ENCODE measurements at places on chromosomes 3 and 15.

- no peak for DNase-seq
Observed at GRCh38 chr3:167739190-167739810, 3.8 kb downstream of the SERPINI1 start.

DNA sequence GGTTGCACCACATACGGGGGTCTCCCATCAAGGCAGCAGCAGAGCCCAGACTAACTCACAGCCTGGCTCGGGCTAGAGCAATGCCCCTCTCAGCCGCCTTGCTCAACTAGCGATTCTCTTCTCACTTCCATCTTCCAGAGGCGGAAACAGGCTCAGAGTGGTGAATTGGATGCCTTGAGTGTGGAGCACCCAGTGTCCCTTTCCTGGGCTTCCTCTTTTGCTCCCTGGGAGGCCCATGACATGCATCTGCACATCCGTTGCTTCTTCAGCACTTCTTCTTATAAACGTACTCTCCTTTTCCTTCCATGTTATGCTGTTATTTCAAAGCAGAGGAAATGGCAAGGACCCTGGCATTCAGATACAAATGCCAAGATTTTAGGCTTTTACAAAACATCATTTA, 2.1 kb upstream of the IQSEC1 start:
- no peak for DNase-seq

GRCh38 chr3:28745916-28746617, 397.4 kb upstream of the AZI2 start:
- no peak for DNase-seq

DNA sequence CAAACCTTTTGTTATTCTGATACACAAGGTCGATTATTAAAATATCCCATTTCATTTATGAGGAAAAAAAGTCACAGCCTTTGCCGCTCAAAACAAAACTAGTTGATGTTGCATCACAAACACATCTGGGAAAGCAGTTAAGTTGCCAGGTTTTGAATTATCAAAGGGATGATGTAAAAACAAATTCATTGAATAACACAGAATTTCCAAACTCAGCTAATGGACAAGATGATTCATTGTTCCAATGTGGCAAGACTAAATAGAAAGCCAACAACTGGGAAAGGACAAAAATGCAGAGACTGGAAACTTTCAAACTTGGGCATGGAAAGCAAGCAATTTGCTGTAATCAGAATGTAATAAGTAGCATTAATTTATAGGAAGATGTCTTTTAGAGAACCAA, 610.0 kb upstream of the ZNF385D start:
- DNase-seq = no peak

GRCh38 chr15:78103406-78104118, 11.2 kb downstream of the SH2D7 start:
- DNase-seq = no peak

DNA sequence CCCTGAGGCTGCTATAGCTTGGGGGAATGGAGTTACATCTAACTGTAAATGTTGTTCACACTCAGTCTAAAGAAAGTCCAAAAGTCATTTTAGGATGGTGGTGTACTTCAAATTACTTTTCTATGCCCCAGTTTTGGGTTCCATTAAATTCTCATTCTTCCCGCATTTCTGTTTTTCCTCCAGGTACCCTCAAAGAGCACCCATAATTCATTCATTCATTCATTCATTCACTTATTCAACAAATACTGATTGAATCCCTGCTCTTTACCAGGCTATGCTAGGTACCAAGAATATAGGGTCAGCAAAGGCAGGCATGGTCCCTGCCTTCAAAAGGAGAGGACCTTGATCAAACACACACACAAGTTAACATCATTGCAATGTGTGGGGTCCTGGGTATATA, 76.1 kb downstream of the CCNL1 start:
- no peak for DNase-seq

DNA sequence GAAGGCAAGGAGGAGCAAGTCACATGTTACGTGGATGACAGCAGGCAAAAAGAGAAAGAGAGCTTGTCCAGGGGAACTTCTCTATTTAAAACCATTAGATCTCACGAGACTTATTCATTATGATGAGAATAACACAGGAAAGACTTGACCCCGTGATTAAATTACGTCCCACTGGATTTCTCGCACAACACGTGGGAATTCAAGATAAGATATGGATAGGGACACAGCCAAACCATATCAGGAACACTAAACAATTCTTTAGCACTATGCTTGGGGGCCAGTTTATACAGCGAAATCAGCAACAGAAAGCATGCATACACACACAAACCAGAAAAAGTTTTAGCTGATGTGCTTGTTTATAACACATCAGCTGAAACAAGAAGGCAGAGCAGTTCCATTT, 704.2 kb downstream of the OTOL1 start:
- no peak for DNase-seq

DNA sequence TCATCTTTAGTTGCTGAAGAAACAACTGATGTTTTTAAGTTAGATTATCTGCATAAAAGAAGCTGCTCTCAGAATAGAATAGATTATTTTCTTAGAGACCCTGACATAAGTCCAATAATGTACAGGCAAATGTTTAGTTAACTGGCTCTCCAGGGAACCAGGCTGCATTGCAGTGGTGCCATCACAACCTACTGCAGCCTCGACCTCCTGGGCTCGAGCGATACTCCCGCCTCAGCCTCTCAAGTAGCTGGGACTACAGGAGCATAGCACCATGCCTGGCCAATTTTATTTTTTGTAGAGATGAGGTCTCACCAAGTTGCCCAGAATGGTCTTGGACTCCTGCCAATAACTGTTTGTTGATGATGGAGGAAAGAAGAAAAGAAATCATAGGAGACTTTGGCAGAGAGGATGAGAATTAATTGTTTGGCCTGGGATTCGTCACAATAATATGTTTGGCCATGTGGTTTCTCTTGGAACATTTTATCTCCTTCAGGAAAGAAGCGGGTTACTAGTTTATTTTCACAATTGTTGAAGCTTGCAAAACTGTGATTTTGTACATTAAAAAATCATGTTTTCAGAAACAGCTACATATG, 429.2 kb downstream of the CADM2 start:
- no peak for DNase-seq

DNA sequence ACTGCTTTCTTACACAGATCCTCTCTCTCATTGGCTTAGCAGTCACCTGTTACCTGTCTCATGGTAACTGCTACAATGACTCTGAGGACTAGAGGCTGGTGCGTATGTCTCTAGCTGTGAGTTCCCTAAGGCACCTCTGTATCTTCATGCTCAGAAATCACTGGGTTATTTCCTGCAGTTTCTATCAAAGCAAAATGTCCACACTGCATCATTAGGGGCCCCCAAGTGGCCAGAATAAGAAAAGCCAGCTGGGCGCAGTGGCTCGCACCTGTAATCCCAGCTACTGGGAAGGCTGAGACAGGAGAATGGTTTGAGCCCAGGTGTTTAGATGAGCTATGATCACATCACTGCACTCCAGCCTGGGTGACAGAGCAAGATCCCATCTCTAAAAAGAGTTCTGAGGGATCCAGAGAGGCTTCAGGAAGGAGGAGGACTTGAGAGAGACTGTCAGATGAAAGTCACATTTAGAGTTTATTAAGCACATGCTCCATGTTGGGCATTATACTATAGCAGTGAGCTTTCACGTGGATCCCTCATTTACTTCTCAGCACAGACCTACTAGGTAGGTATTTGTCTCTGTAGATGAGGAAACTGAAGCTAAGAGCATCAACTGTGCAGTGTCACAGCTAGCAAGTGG, 2.3 kb upstream of the VPS18 start:
- no peak for DNase-seq

DNA sequence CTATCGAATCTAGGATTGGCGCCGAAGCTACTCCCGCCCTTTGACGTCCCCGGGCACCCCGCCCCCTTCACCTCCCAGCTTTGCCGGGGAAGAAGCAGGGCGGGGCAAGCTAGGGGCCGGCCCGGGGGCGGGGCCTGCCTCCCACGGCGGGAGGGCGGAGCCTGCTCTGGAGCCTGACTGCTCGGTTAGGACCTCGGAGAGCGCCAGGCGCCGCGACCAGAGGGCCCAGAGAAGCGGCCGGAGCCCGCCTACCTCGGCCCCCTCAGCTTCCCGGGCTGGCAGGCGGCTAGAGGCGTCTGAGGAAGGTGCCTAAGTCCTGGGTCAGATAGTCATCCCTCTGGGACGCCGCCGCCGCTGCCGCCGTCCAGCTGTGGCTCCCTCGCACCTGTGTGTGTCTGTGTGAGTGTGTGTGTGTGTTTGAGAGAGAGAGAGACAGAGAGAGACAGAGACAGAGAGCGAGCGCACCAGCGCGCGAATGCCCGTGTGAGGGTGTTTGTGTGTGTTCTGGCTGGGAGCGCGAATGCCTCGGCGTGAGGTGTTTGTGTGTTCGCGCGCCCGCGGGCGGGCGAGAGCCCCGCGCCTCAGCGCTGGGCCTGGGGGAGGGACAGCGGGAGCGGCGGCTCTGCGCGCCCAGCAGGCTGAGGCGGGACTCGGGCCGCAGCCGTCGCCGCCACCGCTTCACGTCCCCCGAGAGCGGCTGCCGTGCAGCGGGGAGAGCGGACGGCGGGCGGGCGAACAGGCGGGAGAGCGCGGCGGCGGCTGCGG, at the start of gene STXBP5L:
Gene STXBP5L, plus strand, starts transcription at position 176 of the 765 bp plus-strand sequence. CDS start 1,374 bp downstream, outside the sequence.
- DNase-seq = peak; percentile 96

DNA sequence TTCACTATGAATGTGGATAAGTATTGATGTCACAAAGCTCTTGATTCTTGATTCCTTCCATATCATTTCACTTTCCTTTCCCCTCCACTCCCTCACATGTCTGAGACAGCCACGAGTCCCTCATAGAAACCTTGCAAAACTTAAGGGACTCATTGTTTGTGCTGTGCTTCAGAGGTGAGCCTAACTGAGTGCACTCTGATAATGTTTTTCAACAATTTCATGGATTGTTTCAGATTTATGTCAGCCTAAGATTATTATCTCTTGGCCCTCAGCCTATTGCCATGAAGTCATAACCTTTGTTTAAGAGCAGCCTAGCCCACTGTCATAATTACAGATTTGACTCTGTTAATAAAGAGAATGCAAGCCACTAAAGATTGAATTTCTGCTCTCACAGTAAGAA, 363.6 kb downstream of the MECOM start:
- no peak for DNase-seq

GRCh38 chr15:75225951-75226732, 24.5 kb downstream of the C15orf39 start:
- DNase-seq = no peak

GRCh38 chr3:140842984-140843649, 98.5 kb upstream of the SLC25A36 start:
- DNase-seq = no peak

DNA sequence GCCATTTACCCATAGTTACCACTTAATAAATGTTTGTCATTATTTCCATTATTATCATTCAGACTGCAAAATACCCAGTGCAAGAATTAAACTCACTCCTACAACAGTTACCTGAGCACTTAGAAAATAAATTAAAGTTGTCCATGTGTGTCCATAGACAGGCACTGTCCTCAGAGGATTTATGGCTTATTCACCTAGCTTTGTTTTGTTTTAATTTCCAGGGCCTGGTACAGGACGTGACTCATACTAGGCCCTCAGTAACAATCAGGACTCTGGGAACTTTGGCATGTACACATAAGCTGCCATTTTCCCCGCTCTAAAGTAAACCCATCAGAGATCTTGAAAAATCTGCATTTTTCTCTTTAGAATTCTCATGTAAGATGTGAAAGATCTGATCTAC, 458.5 kb upstream of the ARRDC4 start:
- DNase-seq = no peak

GRCh38 chr3:129018751-129019150, 17.6 kb downstream of the EFCC1 start:
- no peak for DNase-seq

DNA sequence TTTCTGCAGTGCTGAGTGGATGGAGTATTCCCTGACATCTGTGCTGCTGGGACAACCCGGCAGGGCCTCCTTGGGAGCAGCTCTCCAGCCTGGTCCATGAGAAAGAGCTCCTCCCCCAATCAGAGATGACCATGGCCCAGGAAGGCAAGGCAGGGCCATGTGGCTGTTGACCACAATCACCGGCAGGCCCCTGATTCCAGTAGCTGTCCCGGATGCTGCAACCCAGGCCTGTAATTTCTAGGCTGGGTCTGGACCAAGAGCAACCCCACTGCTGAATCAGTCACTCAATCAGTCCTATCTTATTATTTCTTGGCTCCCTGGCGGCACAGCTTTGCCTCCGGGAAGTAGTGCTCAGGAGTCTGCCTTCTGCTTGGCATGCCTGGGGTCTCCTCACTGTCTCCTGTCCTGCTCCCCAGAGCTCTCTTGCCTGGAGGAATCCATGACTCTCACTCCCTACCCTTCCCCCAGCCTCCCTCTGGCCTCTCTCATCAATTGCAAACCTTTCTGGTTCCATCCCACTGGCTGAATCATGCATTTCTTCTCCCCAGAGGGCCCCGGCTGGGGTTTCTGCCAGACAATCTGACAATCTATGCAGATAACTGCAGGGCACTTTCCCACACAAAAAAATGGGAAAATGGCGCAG, 32.6 kb upstream of the ITGA11 start:
- DNase-seq = no peak

DNA sequence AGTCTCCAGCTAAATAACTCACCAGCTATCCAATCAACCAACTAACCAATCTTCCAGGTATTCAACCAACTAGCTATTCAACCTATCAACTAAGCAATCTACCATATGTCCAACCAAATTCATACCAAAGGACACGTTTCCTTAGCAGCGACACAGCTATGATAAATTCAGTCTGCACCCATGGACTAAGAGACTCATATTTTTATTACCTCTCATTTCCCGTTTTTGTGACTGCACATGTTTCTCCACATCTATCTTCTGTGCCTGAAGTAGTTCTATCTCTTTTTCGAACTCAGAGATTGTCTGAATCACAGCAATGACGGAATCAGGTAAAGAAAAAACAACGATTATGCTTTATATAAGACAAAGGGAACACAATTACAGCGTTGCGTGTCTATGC, 34.0 kb upstream of the GNB5 start:
- no peak for DNase-seq

DNA sequence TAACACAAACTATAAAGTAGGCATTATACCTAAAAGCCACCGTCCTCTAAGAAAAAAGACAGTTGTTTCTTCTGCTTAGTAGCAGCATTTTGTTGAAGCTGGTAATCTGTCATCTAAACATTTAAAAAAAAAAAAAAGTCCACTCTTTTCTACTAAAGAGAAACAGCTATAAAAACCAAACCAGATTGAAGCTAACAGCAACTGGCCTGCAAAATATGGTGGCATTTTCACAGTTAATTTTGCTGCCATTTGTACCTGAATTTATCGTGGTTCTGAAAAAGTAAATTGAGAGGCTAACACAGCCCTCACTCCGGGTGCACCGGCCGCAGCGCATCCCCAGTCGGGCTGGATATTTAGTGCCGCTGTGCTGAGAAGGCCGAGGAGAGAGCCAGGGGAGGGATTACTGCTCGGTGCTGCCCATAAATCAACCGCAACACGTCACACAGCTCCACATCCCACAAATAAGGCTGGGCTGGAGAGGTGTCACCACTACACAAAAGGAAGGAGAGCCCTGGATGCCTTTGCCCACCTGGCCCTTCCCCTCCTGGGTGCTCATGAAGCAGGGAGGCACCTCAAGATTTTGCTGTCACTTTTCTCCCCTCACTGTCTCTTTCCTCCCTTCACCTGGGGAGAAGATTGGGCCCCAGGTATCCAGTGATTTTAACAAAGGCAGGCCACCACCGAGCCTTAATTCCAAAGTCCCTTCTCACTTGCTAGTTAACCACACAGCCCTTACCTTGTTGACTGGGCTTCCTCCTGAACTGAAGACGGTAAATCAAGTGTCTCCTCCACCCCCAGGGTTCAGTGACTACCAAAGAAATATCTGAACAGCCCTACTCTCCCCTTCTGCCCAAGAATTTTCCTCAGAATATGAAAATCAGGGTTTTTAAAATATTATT, 44.4 kb downstream of the MECOM start:
- no peak for DNase-seq

All from neuronal stem cell (in vitro differentiated cells).